ENCODE measurements at places on chromosomes 6 and 20. TPM values are rescaled to one million over a fixed set of nuclear protein-coding genes. Genes with fewer than 3 reads are reported as not detected.

Gene LY6G6F
- polyA plus RNA-seq = not detected

Gene TGM3
- polyA plus RNA-seq = 0.84 TPM

Gene WFDC10B
- polyA plus RNA-seq = not detected

Gene MMP24
- 1.4 TPM for polyA plus RNA-seq

Gene FAM83B
- not detected for polyA plus RNA-seq

Gene GFOD1
- 3.3 TPM for polyA plus RNA-seq

Gene SRC
- polyA plus RNA-seq = 49.0 TPM

Gene DEFB110
- polyA plus RNA-seq = not detected

Gene CDH26
- polyA plus RNA-seq = 1.0 TPM

Gene GJE1
- polyA plus RNA-seq = not detected

Gene NOX3
- polyA plus RNA-seq = not detected

Gene RNF8
- polyA plus RNA-seq = 23.5 TPM

Gene AIF1
- polyA plus RNA-seq = 73.0 TPM

Gene COL11A2
- 0.05 TPM for polyA plus RNA-seq

Gene SEMG1
- 0.15 TPM for polyA plus RNA-seq

Gene TREM2
- polyA plus RNA-seq = 23.4 TPM

Gene ELOVL4
- 0.80 TPM for polyA plus RNA-seq

DNA sequence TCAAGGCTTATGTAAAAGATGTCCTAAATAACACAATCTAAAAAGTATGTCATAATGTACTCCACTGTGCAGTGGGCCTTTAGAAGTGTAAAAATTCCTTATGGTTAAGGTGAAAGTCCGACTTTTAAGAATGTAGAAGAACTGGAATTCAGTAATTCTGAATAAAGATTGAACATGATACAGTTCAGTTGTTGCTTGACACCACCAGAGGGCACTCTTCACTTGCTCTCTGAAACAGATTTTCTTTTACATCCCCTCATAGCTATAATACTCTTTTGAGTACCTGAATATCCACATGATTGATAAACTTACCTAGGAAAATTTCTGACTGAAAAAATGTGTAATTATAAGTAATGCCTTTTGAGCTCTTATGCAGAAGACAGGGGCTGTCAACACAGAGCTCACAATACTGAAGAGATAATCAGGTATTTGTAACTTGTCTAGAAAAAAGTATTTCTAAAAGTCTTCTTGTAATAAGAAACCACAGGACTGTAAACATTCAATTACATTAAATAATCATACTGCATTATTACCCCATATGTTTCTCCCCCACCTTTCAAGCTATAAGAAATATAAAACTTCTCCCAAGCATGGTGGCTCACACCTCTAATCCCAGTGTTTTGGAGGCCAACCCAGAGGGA is 92.1 kb downstream of the POPDC3 start:
- DNase-seq = no peak
- no peak overlapping the region for H3K27ac ChIP-seq
- no peak overlapping the region for H3K4me3 ChIP-seq

DNA sequence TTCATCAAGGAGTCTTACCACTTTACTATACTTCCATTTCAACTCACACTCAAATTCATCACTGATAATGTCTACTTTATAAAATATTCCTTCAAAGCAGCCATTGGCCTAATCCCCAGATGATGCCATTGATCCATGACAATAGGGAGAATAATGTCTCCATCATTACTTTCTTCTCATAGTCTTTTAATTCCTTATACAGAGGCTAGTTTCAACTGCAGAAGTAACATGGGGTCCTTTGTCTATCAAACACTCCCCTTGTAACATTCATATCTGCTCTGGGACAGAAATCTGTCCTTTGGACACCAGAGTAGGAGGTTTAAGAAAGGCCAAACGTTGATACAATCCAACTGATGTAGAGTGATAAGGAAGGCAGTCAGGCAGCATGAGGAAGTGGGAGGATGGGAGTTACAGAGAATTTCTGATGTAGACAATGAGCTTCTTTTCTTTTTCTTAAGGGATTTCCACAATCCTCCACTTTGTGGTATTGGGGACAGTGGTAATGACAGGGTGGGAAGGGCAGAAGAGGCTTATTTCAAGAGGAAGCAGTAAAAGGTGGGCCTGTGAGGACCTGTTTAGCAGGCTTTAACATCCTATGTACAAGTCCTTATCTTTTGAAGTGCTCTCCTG is 18.9 kb upstream of the HLA-DOA start:
- peaks cover 9% of the 10 kb centered on the region for H3K4me1 ChIP-seq
- peak overlapping the region; percentile 79 for H3K27ac ChIP-seq
- H3K4me3 ChIP-seq = no peak overlapping the region

DNA sequence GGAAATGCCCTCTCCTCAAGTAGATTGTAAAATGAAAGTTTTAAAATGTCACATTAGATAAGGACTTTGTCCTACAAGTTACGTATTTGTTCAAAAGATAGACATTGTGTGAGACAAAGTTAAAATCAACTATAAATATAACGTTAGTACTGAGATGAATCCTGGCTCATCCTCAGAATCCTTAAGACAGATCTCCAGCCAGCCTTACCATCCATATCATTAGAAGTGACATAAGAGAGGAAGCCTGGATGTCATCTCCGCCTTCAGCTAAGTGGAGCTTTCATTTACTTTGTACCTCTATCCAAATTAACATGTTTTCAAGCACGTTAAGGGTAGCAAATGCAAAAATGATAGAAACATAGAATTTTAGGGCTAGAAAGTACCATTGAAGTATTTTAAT is 59.1 kb downstream of the SCAF8 start:
- H3K4me3 ChIP-seq = no peak overlapping the region
- peaks cover 15% of the 10 kb centered on the region for H3K36me3 ChIP-seq
- H3K4me1 ChIP-seq = peaks cover 15% of the 10 kb centered on the region
- H3K27ac ChIP-seq = no peak overlapping the region

DNA sequence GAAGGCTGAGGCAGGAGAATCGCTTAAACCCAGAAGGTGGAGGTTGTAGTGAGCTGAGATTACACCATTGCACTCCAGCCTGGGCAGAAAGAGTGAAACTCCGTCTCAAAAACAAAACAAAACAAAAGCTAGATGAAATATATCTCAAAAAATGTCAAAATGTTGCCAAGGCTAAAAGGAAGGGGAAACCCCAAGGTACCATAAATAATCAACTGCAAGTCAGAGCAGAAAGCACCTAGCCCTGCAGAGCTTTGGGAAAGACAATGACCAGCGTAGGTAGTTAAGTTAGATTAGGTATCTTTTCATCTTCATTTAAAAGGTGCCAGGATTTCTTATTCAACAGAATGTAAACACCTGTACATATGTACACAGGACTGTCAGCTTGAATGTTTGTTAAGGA is 33.0 kb downstream of the AKIRIN2 start:
- no peak for DNase-seq
- H3K36me3 ChIP-seq = no peaks in the 10 kb centered on the region
- H3K27ac ChIP-seq = no peak overlapping the region

DNA sequence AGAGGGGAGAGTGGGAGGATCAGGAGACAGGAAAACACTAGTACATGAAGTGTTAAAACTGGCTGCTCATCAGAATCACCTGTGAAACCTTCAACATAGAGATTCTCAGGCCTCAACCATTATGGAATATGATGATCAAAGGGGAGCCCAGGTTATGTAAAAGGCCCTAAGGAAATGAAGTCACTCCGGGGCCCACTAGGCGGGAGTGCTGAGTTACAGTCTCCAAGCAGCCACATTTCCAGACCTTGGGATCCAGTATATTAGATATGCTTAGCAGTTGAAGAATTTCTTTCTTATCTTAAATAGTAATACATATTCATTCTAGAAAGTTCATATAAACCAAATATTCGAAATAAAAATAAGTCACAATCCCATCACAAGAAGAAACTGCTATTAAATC is 476.3 kb downstream of the PRKN start:
- H3K36me3 ChIP-seq = no peaks in the 10 kb centered on the region
- no peak overlapping the region for H3K4me3 ChIP-seq
- no peaks in the 10 kb centered on the region for H3K4me1 ChIP-seq
- no peaks in the 10 kb centered on the region for H3K27me3 ChIP-seq

- no peaks in the 10 kb centered on the region for H3K4me1 ChIP-seq
- peaks cover 44% of the 10 kb centered on the region for H3K27me3 ChIP-seq
- no peak for DNase-seq
- H3K36me3 ChIP-seq = no peaks in the 10 kb centered on the region
- H3K4me3 ChIP-seq = no peak overlapping the region
Observed at GRCh38 chr6:133898263-133898662, 9.3 kb downstream of the TCF21 start.

DNA sequence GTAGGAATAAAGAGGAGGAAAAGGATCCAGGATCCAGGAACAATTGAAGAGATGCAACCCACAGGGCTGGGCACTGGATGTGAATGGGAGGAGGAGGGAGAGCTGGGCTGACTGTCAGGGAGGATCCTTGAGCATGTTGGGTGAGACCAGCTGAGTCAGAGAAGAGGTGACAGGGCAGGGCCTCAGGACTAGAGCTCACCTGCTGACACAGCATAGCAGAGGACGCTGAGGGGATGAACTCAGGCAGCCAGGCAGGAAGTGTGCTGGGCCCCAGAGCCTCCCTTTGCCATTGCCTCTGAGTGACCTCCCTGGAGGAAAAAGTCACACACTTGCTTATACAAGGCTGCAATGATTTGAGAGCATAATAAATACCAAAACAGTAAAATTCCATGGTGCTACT is 72.3 kb downstream of the ZNF133 start:
- no peaks in the 10 kb centered on the region for H3K36me3 ChIP-seq
- no peaks in the 10 kb centered on the region for H3K4me1 ChIP-seq
- no peaks in the 10 kb centered on the region for H3K27me3 ChIP-seq
- no peak overlapping the region for H3K27ac ChIP-seq
- H3K4me3 ChIP-seq = no peak overlapping the region

GRCh38 chr6:46510651-46511050 is 19.4 kb upstream of the RCAN2 start:
- H3K36me3 ChIP-seq = no peaks in the 10 kb centered on the region
- H3K4me1 ChIP-seq = no peaks in the 10 kb centered on the region
- DNase-seq = peak; percentile 10
- H3K27me3 ChIP-seq = no peaks in the 10 kb centered on the region
- H3K4me3 ChIP-seq = no peak overlapping the region

- peak; percentile 39 for DNase-seq
- H3K4me1 ChIP-seq = peaks cover 72% of the 10 kb centered on the region
- peak overlapping the region; percentile 84 for H3K27ac ChIP-seq
- no peaks in the 10 kb centered on the region for H3K36me3 ChIP-seq
- no peak overlapping the region for H3K4me3 ChIP-seq
Observed at GRCh38 chr6:17867880-17868279, 119.6 kb downstream of the KIF13A start.

DNA sequence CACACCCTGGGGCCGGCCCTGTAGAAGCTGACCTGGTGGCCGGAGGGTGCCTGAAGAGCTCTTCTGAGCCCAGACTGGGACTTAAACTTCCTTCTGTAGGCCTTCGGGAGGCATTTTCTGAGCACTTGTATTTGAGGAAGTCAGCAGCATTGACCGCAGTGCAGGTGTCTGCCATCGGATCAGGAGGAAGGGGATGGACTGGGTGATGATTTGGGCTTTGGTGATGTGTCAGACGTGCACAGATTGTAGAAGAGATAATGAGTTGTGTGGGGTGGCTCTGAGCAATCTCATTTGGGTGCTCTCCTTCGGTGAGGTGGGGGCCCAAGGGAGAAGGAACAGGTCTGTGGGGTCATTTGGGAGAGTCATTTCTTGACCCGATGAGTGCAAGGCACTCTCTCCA is 150.9 kb downstream of the ARID1B start:
- H3K36me3 ChIP-seq = no peaks in the 10 kb centered on the region
- no peak for DNase-seq
- H3K27ac ChIP-seq = no peak overlapping the region
- H3K4me3 ChIP-seq = no peak overlapping the region
- peaks cover 26% of the 10 kb centered on the region for H3K4me1 ChIP-seq
- H3K27me3 ChIP-seq = no peaks in the 10 kb centered on the region

- no peaks in the 10 kb centered on the region for H3K4me1 ChIP-seq
- H3K36me3 ChIP-seq = no peaks in the 10 kb centered on the region
Observed at GRCh38 chr6:136090929-136091328, 159.2 kb downstream of the MTFR2 start.

DNA sequence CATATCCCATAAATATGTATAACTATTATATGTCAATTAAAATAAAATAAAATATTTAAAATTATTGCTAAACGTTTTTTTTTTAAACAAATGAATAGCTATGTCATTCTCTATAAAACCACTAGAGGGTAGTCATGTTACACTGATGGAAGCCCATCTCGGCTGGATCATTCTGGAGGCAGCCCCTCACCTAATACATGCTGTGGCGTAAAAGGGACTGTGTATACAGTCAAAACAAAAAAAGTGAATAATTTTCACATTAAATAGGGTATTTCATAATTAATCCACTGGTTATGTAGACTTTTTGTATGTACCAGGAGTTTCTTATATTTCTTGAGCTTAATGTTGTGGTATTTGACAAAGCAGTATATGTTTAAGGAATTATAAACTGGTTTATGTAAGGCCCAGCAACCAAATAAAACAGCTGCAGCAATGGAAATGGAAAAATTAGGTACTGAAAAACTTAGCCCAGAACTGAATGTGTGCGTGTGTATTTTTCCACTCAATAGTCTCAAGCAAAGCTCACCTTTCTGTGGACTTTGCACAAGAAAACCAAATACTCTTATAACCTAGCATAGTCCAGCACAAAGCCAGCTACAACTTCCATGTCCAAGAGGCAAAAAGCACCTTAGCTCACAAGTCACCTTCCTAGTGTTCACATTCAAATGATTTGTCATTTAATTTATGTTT is 81.7 kb downstream of the COL9A1 start:
- no peak for DNase-seq
- no peaks in the 10 kb centered on the region for H3K4me1 ChIP-seq
- no peak overlapping the region for H3K27ac ChIP-seq
- H3K36me3 ChIP-seq = no peaks in the 10 kb centered on the region
- H3K27me3 ChIP-seq = no peaks in the 10 kb centered on the region
- no peak overlapping the region for H3K4me3 ChIP-seq

- H3K4me1 ChIP-seq = no peaks in the 10 kb centered on the region
- no peaks in the 10 kb centered on the region for H3K27me3 ChIP-seq
- H3K36me3 ChIP-seq = no peaks in the 10 kb centered on the region
- DNase-seq = no peak
Observed at GRCh38 chr20:3632311-3633004, 30.7 kb downstream of the GFRA4 start.

- no peaks in the 10 kb centered on the region for H3K27me3 ChIP-seq
- no peak overlapping the region for H3K27ac ChIP-seq
- H3K36me3 ChIP-seq = no peaks in the 10 kb centered on the region
- DNase-seq = no peak
Observed at GRCh38 chr20:9573335-9574151, 59.2 kb downstream of the LAMP5 start.

DNA sequence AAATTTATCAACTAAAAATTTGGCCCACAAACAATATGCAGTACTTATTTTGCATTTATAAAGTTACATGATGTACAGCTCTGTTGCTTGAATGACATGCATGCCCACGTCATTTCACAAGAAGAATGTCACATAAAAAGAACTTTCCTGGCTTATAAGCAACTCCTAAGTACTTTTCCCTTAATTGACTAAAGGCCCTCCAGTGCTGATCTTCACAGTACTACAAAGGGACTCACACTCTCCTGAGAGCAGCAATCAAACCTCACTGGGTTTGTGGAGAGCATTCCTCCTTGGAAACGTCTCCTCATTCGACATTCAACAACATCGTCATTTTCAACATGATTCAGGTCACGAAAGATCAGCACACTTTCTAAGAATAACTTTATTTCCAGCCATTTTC is 111.1 kb downstream of the IPCEF1 start:
- H3K4me1 ChIP-seq = no peaks in the 10 kb centered on the region
- H3K27ac ChIP-seq = no peak overlapping the region
- H3K4me3 ChIP-seq = no peak overlapping the region
- DNase-seq = no peak
